ENCODE measurements at places on chromosomes 6 and 20.

DNA sequence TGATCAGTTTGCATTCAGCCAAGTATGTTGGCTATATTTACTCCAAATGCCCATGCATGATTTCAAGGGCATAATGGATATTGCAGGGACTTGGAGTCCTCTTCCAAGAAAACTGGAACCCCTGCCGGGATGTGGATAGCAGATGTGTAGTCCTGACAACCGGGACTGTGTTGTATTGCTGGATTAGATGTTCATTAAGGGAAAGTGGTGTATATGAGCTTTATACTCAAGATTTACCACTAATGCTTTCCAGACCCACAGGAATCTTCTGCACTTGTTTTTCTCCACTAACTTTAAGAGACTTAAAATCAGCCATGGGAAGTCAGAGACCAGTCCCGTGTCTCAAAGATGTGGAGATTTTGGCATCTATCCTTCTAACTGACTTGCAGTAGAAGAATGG is 770.9 kb downstream of the HDGFL1 start:
- DNase-seq: no peak

GRCh38 chr6:24105191-24105590 is 20.8 kb upstream of the NRSN1 start:
- DNase-seq: no peak

DNA sequence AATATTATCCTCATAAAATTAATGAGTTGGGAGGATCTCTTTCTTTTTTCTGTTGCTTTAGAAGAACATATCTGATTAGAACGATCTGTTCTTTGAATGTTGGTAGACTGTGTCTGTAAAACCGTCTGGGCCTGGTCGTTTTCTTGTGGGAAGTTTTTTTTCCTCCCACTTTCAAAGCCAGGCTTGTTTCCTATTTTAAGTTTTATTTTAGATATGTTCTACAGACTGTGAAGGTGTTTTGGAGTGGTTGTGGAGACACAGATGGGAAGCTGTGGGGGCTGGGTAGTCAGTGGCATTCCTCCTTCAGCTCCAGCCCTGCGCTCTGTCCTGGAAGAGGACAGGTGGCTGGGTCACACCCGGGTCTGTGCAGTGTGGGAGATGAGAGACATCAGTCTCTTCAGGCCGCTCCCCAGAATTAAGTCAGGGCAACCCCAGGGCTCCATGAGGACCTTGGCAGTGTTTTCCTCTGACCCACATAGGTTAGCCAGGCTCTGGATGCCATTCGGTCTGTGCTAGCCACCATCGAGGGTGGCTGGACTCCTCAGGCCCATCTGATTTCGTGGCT is 92.0 kb upstream of the SCP2D1 start:
- no peak for DNase-seq

DNA sequence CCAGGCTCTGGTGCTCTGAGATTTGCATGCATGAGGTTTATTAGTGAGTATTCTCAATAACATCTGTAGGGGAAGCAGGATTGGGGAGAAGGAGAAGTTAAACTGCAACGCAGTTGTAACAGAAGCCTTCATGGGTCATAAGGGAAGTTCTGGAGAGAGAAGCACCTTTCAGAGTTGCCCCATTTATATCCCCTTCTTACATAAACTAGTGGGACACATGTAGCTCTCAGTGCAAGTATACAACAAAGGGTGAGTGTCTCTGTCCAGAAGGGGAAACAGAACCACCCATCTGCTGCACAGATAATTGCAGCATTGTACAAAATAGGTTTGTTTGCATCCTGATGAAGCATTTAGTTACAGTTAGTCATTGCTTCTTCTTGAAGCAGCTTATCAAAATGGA is 4.3 kb upstream of the ADGB start:
- no peak for DNase-seq

GRCh38 chr6:26660000-26660361 is 435 bp upstream of the ZNF322 start:
- no peak for DNase-seq

DNA sequence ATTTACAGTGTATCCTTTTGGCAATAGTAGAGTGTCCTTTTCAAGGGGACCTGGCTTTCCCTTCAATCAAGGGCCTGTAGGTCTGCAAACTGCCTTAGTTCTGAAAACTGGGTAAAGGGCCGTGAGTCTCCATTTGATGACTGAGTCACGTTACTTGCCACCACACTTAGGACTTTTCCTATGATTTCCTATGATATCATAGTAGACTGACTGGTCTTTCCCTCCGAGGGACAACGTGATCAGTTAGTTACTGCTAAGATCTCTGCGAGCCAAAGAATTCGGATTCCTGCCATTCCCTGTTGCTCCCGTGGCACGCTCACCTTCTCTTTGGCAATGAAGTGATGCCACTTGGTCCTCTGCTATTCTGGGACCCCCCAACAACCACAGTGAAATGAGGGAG is 8.4 kb downstream of the ZNF831 start:
- DNase-seq: no peak
